ENCODE measurements at places on chromosomes 16 and 17. TPM values are rescaled to one million over a fixed set of nuclear protein-coding genes. Genes with fewer than 3 reads are reported as not detected.

- no peaks in the 10 kb centered on the region for H3K27me3 ChIP-seq
- no peak overlapping the region for H3K27ac ChIP-seq
- no peak overlapping the region for H3K4me3 ChIP-seq
- no peaks in the 10 kb centered on the region for H3K36me3 ChIP-seq
These were observed 1.2 kb downstream of the EPN3 start for GRCh38 chr17:50533720-50534148.

DNA sequence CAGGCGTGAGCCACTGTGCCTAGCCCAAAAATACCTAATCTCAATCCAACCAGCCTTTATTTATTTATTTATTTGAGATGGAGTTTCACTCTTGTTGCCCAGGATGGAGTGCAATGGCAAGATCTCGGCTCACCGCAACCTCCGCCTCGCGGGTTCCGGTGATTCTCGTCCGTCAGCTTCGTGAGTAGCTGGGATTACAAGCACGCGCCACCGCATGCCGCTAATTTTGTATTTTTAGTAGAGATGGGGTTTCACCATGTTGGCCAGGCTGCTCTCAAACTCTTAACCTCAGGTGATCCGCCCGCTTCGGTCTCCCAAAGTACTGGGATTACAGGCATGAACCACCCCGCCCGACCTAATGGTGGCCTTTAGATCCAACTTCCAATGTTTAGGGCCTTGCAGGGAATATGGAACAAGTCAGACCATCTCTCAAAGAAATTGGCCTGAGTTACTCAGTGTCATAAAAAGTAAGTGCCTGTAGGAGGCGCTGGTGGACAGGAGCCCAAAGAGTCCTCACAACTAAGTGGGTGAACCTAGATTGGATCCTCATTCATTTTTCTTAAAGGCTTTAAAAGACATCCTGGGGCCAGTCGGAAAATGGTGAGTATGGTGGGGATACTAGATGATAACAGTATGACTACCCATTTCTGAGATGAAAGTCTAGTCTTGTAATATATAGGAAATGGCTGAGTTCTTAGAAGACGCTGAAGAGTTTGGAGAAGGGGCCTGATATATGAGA, 4.6 kb downstream of the ZSCAN10 start:
- peak; percentile 19 for DNase-seq
- H3K4me1 ChIP-seq, result no peaks in the 10 kb centered on the region
- peaks cover 5% of the 10 kb centered on the region for H3K27me3 ChIP-seq

DNA sequence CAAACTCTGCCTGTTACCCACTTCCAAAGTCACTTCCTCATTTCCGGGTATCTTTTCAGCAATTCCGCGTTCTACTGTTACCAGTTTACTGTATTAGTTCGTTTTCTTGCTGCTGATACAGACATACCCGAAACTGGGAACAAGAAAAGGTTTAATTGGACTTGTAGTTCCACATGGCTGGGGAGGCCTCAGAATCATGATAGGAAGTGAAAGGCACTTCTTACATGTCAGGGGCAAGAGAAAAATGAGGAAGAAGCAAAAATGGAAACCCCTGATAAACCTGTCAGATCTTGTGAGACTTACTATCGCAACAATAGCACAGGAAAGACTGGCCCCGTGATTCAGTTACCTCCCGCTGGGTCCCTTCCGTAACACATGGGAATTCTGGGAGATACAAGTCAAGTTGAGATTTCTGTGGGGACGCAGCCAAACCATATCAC, 30.9 kb downstream of the PAFAH1B1 start:
- no peak overlapping the region for H3K4me3 ChIP-seq
- no peak overlapping the region for H3K27ac ChIP-seq
- peaks cover 32% of the 10 kb centered on the region for H3K4me1 ChIP-seq
- DNase-seq, result no peak
- no peaks in the 10 kb centered on the region for H3K27me3 ChIP-seq

TOX3 gene
- total RNA-seq, result not detected

PSME3IP1 gene
- total RNA-seq, result 48.7 TPM

Measured in psoas muscle (tissue), 8 donors.